Fibroblast of villous mesenchyme (primary cell): ENCODE measurements at places on chromosomes 1 and 21. TPM values are rescaled to one million over a fixed set of nuclear protein-coding genes. Genes with fewer than 3 reads are reported as not detected.

Gene SLC44A5
- total RNA-seq: under 0.01 TPM in 2 replicates

Gene CFAP74
- total RNA-seq: not detected in 2 replicates

Gene KCNE2
- not detected in 2 replicates for total RNA-seq

Gene CTPS1
- 42.3 and 48.0 TPM in 2 replicates for total RNA-seq

Gene PALMD
- total RNA-seq: 6.8 and 16.8 TPM in 2 replicates

Gene SH2D2A
- not detected in 2 replicates for total RNA-seq

Gene ASB17
- total RNA-seq: not detected in 2 replicates

Gene CACNA1E
- under 0.01 TPM in 1 of 2 replicates, not detected in the other for total RNA-seq

Gene SLC2A5
- total RNA-seq: 0.97 and 2.2 TPM in 2 replicates

Gene FTCD
- under 0.01 and 0.43 TPM in 2 replicates for total RNA-seq
